Activated B cell treated with CpG ODN at 0.5 μM for 24 hours (primary cell): ENCODE measurements at places on chromosomes 16 and 17. TPM values are rescaled to one million over a fixed set of nuclear protein-coding genes. Genes with fewer than 3 reads are reported as not detected.

Gene MIS12
- 29.7 and 31.2 TPM in 2 replicates for total RNA-seq

Gene ITGB4
- 2.1 and 2.2 TPM in 2 replicates for total RNA-seq

Gene NPIPA7
- total RNA-seq = 4.4 and 7.0 TPM in 2 replicates

Gene PARN
- 47.3 and 49.6 TPM in 2 replicates for total RNA-seq

Gene ATXN2L
- total RNA-seq = 285 and 335 TPM in 2 replicates

Gene ZNF19
- 10.5 TPM in 2 replicates for total RNA-seq

Gene SYCE1L
- 5.1 and 6.3 TPM in 2 replicates for total RNA-seq

Gene CCL7
- not detected in 2 replicates for total RNA-seq

Gene WNK4
- total RNA-seq = 0.10 and 0.29 TPM in 2 replicates

Gene NPTX1
- 0.20 and 0.22 TPM in 2 replicates for total RNA-seq

Gene AKAP10
- total RNA-seq = 38.7 and 51.5 TPM in 2 replicates

Gene CSH2
- not detected in 2 replicates for total RNA-seq

Gene CES4A
- total RNA-seq = 7.1 and 10.2 TPM in 2 replicates

Gene SPAG7
- 63.8 and 64.2 TPM in 2 replicates for total RNA-seq

Gene CRHR1
- total RNA-seq = not detected in 2 replicates

Gene TNK1
- total RNA-seq = 3.5 and 5.8 TPM in 2 replicates

Gene MON1B
- total RNA-seq = 70.7 and 73.2 TPM in 2 replicates

Gene FBXW10
- total RNA-seq = 0.07 TPM in 1 of 2 replicates, not detected in the other

Gene VASN
- 0.11 and 0.15 TPM in 2 replicates for total RNA-seq

Gene ZNF689
- total RNA-seq = 10.1 and 11.6 TPM in 2 replicates

Gene USB1
- total RNA-seq = 37.4 and 40.7 TPM in 2 replicates

Gene ZC3H18
- 61.7 and 74.2 TPM in 2 replicates for total RNA-seq

Gene CD300LB
- not detected in 2 replicates for total RNA-seq

Gene C16orf92
- not detected in 2 replicates for total RNA-seq

Gene PERCC1
- total RNA-seq = 0.24 and 0.33 TPM in 2 replicates

Gene KRT33B
- not detected in 2 replicates for total RNA-seq

Gene CMTM2
- total RNA-seq = not detected in 2 replicates

Gene NOXO1
- total RNA-seq = 0.37 and 0.73 TPM in 2 replicates

Gene CA4
- not detected in 2 replicates for total RNA-seq

Gene ERN2
- total RNA-seq = not detected in 2 replicates

Gene ANKRD40CL
- total RNA-seq = 0.42 TPM in 1 of 2 replicates, not detected in the other

Gene ZFP90
- total RNA-seq = 18.8 and 25.1 TPM in 2 replicates

Gene CIBAR2
- total RNA-seq = not detected in 2 replicates

Gene ADAD2
- not detected in 2 replicates for total RNA-seq

Gene CDRT15L2
- total RNA-seq = not detected in 2 replicates

Gene HSPB9
- total RNA-seq = not detected in 2 replicates

Gene B4GALNT2
- 0.05 and 0.09 TPM in 2 replicates for total RNA-seq

Gene CD300E
- total RNA-seq = 0.09 and 0.29 TPM in 2 replicates
